ENCODE measurements at places on chromosomes 1 and 21.

- DNase-seq, result no peak
Observed at GRCh38 chr21:38920631-38921398, 115.1 kb downstream of the ETS2 start.

DNA sequence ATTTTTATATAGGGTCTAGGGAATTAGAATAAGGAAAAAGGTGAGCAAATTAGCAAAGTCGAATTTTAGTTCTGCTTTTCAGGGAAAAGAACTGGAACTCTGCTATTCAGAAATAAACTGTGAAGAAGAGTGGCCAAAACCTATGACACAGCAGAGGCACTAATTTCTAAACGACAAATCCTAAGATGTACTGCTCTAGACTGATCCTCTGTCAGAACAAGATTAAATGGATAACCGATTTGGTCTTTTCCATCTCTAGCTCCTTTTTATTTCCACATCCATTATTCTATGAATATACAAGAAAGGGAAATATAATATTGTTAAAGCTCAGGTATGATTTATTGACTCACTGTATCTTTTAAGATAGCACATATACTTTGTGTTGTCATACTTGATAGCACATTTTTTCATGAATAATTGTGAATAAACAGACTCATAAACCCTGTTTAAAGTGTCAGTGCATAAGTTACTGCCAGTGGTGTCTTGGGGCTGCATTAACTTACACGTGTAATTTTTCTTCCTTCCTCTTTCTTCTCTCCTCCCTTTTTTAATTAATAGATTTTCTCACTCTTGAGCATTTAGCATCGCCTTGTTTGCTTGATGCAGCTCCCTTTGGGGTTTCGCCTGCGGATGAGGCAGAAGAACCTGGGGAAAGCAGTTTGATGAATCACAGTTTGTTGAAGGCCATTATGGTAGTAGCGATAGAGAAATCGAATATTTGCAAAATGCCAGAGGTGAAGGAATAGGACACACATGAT is 496.6 kb downstream of the ADGRL2 start:
- no peak for DNase-seq

DNA sequence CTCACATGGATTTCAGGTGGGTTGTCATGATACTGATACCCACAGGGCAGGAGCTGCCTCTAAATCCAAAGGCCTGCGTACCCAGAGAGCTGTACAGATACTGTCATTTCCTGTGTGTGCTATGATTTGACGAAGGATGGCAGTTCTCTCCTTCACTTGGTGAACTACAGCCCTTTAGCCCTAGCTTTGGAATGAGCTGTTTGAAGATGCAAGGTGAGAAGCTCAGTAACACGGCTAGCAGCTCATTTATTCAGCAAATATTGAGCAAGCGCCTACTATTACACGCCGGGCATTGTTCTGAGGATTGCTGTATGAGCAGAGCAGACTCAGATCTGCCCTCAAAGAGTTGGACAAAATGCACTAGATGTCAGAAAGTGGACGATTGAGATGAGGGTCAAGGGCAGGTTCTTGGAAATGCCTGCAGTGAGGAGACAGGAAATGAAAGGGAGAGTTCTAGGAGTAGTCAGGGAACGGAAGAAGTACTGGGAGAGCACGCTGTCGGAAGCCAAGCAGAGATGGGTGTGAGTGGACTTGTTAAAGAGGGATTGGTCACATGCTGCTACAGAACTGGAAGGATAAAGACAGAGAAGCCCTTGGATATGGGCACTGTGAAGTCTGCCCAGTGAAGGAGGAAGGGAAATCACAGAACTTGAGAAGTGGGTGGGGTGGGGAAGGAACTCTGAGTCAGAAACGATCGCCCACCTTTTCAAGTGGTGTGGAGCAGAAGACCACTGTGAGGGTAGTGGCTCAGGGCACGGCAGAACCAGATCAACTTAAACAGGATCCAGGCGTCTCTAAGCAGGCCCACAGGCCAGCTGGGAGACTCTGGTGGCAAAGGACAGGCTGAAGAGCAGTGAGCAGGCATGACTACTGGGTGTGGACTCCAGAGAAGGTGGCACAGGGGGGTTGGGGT is 7.1 kb downstream of the PTGFRN start:
- no peak for DNase-seq

GRCh38 chr1:66571789-66572188 is 37.8 kb downstream of the SGIP1 start:
- no peak for DNase-seq

Measured in amniotic stem cell (primary cell).